Stimulated activated CD4-positive, alpha-beta T cell treated with anti-CD3 and anti-CD28 coated beads, TNF-alpha, amount 100 ng/mL, for 1 hour (primary cell): ENCODE measurements at places on chromosomes 2 and 18.

DNA sequence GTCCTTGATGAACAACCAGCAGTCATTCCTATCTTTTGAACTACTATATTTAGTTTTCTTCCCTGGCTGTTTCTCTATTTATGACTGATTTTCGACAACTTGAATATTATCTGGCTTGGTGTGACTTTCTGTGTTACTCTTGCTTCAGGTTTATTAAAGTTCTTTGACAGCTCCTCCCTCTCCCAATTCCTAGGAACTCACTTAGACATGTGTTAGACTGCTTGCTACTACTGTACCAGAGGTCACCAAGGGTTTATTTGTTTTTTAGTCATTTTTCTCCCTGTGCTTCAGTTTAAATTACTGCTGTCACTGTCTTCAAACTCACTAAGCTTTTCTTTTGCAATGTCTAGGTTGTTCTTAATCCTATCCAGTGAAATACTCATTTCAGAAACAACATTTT is 90.5 kb downstream of the TMEM131 start:
- DNase-seq, result no peak

DNA sequence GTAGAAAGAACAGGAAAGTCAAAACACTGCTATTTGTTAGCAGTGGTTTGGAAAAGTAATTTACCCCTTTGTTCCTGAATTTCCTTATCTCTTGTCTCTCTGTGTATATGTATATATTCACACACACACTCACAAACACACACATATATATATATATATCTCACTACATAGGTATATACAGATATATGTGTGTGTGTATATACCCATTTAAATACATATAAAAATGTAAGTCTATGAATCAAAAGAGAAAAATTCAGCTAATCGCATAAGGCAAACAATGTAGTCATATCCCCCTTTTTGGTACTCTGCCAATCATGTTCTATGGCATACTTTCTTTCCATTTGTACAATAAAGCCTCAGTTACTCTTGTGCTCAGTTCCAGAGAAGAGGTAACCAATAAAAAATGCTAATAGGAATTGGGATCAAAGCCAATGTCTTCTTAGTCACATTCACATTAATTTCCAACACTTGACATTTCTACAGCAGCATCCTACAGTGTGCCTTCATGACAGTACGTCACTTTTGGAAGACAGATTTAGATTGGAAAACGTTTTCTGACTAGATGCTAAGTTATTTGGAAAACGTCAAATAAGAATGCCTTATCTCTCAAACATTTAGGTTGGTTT is 94.6 kb downstream of the MC4R start:
- no peak for DNase-seq

- no peak for DNase-seq
Measured at GRCh38 chr18:35474884-35475283, 22.9 kb downstream of the INO80C start.

- DNase-seq, result no peak
Measured at GRCh38 chr2:25879133-25879730, 945 bp upstream of the ASXL2 start.

DNA sequence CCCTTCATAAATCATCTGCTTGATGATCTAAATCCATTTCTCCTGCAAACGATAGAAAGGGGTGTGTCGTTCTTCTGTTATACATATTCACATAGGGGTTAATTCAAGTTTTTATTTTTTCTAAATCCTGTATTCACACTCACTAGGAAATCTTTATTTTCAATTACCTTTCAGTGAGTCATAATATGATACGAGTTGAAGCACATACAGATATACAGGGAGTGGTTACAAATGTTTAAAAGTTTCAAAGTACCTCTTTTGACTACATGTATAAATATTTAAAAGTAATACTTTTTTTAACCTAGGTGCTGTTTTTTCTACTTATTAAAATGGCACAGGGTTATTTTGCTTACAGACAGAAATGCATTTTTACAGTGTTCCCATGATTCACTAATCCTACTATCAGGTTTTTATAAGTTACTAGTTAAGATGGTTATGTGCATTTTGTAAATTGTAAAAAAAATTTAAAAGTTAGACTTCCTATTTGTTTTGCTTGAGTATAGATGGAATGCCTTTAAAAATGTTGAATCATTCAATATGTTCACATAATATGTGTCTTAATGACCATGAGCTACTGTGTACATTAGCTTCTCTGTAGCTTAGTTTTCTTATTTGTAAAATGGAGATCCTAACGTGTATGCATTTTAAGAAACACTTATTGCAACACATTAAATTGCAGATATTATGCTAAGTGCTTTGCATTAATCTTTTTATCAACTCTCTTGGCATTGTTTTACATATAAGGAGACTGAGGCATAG is 1378.1 kb downstream of the DSC3 start:
- no peak for DNase-seq

GRCh38 chr18:11752116-11752911 is 63.2 kb downstream of the GNAL start:
- DNase-seq, result no peak

GRCh38 chr2:116491292-116491691 is 1323.2 kb upstream of the DDX18 start:
- DNase-seq, result no peak

DNA sequence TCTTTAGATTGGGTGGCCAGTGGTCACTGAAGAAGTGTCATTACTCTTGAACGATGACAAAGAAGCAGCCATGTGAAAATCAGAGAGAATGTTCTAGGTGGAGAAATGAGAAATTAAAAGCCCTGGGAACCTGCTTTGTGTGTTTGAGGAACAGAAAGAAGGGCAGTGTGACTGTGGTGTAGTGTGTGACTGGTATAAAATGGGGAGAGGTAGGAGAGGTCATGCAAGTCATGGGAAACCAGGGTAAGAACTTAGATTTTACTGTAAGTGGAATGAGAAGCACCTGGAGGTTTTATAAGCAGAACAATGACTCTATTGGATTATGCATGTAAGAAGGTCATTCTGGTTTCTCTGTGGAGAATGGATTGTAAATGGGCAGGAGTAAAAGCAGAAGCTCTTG is 12.2 kb downstream of the ICOS start:
- DNase-seq, result no peak

DNA sequence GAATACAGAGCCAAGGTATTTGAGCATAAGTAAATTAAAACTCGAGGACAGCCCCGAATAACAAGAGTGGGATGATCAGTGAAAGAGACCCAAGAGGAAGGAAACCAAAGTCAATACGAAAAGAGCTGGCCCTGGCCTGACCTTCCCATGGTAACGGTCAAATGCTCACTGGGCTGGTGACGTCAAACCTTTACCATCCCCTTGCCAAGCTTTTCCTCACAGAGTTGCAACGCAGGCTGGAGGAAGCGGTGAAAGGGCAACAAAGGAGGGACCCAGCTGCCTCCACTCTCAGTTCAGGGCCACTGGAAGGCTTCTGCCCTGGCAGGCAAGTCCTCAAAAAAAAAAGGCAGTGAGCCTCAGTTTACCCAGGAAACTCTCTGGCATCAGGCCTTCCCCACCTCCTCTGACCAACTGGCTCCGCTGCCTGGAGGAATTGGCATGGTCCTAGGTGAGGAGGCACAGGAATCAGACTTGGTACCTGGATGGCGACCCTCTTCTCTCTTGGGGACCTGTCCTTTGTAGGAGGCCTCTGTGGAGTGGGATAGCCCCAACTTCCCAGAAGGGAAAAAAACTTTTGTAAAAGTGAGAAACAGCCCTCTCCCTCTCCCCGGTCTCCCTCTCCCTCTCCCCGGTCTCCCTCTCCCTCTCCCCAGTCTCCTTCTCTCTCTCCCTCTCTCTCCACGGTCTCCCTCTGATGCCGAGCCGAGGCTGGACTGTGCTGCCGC is 212.4 kb downstream of the ANAPC1 start:
- no peak for DNase-seq

GRCh38 chr2:157326698-157327097 is 1.1 kb upstream of the ERMN start:
- no peak for DNase-seq

DNA sequence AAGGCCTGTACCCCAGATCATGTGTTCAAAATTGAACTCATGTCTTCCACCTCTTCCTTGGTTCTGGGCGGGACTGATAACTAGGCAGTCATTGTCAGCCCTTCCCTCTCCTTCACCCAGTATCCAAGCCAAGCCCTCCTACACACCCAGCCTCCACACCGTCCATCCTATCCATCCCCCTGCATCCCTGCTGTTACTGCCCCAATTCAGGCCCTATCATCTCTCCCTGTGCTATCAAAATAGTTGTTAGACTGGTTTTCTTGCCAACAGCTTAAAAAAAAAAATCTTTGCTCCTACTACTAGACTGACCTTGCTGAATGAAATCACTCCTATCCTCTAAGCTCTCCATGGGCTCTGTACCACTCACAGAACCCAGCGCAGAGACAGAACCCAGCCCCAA is 32.8 kb downstream of the TGFA start:
- no peak for DNase-seq

DNA sequence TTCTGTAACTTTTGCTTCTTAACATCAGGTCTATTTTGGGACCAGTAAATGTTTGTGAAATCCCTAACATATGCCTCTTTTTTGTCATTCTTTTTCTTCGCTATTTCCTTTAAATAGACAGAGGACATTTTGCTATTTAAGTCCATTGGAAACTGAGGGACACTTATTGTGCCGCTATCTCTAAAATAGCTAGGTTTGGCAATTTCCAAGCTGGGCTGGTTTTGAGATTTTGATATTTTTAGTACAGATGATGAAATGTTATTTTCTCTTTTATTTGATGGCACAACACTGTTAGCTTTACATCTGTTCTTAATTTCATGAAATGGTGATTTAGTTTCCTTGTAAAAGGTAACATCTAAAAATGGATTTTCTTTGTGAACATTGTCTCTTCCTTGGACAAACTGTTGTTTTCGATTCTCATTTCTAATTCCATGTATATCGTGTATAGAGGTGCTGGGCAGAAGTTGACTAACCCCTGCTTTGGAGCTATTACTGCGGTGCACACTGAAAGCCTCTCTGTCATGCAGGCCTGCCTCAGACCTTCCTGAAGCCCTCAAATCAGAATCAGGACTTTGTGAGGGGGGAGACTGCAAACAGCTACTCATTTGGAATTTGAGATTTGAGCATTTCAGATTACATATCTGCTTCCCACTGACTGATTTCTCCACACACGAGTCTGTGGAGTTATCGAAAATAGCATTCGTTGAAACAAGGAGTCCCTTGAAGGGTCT is 594 bp downstream of the RAD51AP2 start:
- DNase-seq, result no peak

DNA sequence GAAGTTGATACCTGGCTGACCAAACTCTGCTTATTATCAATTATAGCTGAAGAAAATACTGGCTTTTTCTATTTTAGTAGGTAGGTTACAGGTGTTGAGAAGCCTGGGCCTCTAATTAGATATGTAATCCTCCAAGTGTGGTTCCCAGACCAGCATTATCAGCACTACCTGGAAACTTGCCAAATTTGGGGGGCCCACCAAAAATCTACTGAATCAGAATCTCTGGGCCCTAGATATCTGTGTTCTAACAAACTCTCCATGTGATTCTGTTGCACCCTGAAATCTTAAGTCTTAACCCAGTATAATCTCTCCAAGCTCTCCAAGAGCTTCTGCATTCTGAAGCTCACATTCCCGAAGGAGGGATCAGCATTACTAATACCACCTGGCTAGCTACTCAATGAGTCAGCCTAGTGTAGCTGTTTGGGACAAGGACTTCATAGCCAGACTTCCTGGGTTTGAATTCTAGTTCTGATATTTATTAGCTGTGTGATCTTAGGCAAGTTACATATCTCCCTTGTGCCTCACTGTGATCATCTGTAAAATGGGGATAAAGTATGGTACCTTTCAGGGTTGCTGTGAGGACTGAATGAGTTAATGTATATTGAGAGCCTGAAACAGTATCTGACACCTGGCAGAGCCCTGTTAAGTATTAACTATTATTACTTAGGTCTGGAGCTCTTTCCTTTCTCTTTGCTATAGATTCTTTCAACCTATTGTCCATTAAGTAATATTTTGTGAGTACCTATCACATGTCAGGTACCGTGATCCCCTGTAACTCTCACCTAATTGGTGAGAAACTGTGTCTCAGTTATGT is 94.1 kb upstream of the CD302 start:
- DNase-seq, result no peak

DNA sequence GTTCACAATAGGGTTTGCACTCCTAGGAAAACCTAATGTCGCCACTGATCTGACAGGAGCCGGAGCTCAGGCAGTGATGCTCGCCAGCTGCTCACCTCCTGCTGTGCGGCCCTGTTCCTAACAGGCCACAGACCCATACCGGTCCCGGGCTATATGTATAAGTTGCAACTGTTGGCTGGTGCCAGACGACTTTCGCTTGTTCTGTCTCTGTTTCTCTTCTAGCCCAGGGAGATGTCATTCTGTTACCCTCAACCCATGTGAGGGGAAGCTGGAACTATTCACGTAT is 170.3 kb downstream of the BCL2 start:
- DNase-seq, result no peak

- no peak for DNase-seq
Measured at GRCh38 chr18:22539051-22539765, 121.5 kb upstream of the CTAGE1 start.

DNA sequence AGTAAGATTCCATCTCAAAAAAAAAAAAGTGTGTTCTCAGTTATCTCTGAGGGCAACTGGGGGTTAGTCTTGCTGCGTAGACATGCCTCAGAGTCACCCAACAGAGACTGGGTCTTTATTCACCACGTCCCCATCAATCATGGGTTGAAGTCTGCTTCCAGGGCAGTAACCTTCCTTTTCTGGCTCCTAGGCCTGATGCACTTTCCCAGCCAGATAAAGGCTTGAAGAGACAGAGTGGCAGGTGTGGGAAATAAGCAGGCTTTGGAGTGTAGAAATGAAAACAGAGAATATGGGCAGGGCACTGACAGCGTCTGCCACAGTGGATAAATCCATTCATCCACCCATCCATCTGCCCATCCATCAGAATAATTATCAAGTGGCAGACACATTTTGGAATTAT is 134.1 kb upstream of the LGALSL start:
- no peak for DNase-seq

DNA sequence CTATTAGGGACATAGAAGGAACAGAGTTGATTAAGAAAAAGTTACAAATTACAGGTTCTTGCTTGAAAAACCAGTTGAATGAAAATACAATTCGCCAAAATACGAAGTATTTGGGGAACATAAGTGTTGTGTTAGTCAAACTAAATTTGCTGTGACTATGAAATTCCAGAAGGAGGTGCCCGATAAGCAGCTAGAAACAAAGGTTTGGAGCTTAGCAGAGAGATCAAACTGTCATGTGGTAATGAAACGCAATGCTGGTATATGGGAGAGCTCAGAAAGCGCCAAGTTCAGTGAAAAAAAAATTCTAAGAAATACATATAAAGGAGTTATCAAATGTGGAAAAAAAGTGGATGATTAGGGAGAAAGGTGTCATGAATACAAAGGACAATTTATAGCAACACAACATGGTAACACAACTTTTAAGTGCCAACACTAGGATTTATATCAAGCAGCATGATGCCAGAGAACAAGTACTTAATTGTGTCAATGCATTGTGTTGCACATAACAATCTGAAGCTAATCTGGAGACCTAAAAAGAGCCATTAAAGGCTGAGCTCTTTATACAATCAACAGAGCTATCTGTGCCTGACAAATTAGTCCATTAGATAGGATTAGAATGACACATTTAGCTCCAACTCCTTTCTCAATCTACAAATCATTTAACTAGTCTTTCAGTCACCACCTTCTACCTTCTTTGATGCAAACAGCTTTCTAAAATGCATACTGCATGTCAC is 31.2 kb downstream of the SMAD2 start:
- no peak for DNase-seq
